HT-29 (cell line): ENCODE measurements at places on chromosomes 2 and 18.

DNA sequence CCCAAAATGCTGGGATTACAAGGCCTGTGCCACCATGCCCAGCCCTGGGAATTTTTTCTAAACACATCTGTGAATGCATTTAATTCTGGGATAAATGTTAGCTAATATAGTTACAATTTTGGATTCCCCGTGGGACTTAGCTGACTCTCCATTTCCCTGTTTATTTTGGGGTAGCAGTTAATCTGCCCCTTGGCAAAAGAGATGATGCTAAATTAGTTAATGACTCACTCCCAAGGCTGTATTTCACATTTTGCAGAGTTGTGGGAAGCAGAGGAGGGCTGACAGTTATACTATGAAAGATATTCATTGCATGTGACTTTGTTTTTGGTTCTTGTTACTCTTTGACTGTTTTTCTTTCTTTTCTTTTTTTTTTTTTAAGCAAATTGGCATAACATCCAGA lies 3.2 kb downstream of the MTHFD2 start:
- DNase-seq: no peak

GRCh38 chr2:65081232-65081685 lies 25.0 kb downstream of the CEP68 start:
- DNase-seq: no peak

DNA sequence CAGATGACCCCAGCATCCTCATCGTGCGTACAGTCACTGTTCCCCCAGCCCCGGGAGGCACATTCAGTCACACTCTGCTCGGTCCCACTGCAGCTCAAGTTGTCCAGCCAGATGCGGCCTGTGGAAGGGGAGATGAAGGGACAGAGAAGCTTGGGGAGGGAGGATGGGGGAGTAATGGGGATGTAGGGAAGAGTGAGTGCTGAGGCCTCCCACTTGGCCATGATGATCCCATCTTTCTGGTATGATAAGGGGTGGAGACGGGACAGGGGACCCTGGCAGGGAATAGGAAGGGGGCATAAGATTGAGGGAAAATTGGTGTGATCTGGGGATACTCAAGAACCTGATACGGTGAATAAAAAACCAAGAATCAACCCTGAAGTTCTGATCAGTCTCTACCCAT lies 3.5 kb downstream of the LOXL3 start:
- DNase-seq: no peak

- DNase-seq: no peak
These were observed 6.5 kb upstream of the ASIC4 start for GRCh38 chr2:219507581-219508443.

DNA sequence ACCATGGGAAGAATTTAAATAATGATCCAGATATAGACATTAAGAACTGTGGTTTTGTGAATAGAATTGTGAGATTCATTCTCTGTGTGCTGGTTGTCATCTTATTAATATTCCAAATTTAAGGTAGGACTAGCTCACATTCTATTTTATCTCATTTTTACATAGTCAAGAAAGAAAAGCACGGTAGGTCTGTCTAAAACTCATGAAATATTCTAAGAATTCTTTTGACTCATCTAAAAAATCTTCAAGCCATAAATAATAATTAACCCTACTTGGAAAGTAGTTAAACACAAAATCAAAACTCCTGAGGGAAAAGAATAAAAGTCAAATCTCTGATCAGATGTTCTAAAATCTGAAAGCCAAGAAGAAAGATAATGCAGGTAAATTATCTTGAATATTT lies 388.8 kb upstream of the CHAC2 start:
- DNase-seq: no peak

DNA sequence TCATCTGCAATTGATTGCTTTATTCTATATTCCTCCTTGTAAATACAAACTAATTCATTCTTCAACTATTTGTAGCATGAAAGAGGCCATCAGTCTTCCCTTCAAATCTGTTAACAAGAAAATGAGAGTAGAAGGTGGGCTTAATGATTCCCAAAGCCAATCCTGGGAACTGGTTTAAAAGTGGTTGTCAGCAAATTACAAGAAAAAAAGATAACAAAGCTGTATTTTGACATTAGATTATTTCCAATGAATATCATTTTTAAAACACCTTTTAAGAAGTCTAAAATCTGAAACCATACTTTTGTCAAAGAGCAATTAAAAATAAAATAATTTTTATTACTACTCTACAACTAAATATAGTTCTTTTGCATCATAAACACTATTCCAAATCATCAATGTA lies 139.2 kb downstream of the DYM start:
- DNase-seq: no peak

- DNase-seq: no peak
These were observed 84.6 kb upstream of the GYPC start for GRCh38 chr2:126571403-126571802.

GRCh38 chr2:6071519-6071918 lies 379.3 kb downstream of the SOX11 start:
- no peak for DNase-seq

DNA sequence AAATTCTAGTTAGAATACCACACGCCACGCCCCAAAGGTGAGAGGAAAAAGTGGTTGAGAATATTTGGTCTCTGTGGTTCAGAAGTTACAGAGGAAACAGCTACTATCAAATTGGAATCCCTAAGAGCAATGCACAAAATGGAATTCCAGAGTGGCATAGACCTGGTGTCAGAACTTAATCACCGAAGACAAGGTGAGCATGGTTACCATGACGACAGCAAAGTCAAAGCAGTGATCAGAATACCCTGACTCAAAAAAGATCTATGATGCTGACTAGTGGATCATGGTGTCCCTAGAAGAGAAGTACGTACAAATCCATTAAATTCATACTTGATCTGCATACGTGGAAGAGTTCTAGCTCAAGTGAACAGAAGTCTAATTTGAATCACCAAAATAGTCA lies 14.5 kb downstream of the LRRTM4 start:
- no peak for DNase-seq
